ENCODE measurements at places on chromosomes 6 and 20.
A peak's percentile ranks its signal among the peaks of the same experiment; 100 is the strongest.

GRCh38 chr6:158322724-158323560 is 10.7 kb downstream of the TULP4 start:
- no peak for DNase-seq

GRCh38 chr6:107511511-107511993 is 21.6 kb downstream of the SOBP start:
- no peak for DNase-seq

GRCh38 chr20:5923493-5923892 is 26.8 kb downstream of the TRMT6 start:
- DNase-seq = no peak

DNA sequence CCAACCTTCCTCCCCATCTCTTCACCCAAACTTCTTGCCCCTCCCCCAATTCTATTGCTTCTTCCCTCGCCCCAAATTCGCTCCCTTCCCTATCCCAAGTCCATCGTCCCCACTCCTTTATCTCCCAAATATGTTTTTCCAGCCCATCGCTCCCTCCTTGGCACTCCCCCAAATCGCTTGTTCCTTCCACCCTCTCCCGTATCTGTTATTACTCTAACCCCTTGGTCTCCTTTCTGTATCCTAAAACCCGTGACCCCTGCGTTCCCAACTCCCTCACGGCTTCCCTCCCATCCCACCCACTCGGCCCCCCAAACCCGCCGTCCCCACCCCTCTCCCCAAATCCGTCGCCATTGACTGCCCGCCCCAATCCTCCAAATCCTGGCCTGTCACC is 584 bp downstream of the MTCH1 start:
- DNase-seq = no peak

DNA sequence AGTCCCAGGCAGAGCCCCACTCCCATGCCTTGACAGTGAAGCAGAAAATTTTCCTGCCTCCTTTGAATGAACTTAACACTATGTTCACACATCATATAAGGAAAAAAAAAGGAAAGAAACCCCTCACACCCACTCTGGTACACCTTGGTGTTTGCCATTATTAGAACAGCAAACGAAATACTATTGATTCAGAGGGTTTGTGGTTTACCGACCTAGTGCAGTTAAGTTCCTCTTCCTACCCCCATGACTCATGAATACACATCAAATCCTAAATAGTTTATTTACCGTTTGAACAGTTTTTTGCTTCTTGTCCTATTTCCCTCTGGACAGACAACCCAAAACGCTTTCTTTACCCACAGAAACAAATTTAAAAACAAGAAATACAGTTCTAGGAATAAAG is 237.7 kb downstream of the FOXA2 start:
- no peak for DNase-seq

DNA sequence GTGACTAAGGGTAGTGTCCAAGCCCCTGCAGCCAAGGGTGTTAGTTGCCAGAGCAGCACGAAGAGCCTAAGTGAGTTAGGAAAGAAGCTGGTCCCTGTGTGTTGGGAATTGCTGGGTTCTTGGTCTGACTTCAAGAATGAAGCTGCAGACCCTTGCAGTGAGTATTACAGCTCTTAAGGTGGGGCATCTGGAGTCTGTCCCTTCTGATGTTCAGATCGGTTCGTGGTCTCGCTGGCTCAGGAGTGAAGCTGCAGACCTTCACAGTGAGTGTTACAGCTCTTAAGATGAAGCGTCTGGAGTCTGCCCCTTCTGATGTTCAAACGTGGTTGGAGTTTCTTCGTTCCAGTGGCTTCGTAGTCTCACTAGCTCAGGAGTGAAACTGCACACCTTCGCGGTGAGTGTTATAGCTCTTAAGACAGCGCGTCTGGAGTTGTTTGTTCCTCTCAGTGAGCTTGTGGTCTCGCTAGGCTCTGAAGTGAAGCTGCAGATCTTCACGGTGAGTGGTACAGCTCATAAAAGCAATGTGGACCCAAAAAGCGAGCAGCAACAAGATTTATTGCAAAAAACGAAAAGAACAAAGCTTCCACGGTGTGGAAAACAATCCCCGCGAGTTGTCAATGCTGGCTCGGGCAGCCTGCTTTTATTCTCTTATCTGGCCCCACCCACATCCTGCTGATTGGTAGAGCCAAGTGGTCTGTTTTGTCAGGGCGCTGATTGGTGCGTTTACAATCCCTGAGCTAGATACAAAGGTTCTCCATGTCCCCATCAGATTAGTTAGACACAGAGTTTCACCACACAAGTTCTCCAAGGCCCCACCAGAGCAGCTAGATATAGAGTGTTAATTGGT is 31.8 kb downstream of the PXDC1 start:
- no peak for DNase-seq

DNA sequence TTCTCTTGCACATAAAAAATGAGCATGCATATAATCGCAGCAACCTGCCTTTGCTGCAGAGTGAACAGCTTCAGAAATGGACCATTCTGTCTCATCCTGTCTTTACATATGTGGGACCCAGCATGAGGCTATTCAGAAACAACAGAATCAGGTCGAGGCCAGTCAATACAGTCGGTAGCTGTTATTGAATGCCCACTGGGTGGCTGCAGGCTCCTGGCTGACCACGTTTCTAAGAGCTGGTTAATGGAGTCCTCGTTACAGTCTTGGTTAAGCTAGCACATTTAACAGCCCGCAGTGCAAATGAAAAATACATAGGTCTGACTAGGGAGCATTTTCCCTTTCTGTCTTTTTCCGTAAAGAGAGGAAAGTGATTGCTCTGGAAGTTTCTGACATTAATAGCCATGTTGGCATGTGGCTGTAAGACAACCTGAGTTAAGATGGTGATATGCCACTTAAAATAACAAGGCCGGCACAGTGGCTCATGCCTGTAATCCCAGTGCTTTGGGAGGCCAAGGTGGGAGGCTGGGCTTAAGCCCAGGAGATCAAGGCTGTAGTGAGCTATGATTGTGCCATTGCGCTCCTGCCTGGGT is 75.0 kb downstream of the SHLD1 start:
- DNase-seq = no peak

GRCh38 chr6:40359808-40360207 is 227.4 kb downstream of the LRFN2 start:
- peak; percentile 1 for DNase-seq

- peak; percentile 36 for DNase-seq
Measured at GRCh38 chr6:158475344-158476302, 84.3 kb upstream of the TMEM181 start.

- no peak for DNase-seq
Measured at GRCh38 chr20:51404297-51405060, 138.0 kb downstream of the NFATC2 start.

GRCh38 chr20:60060593-60060992 is 102.4 kb downstream of the CDH26 start:
- no peak for DNase-seq

DNA sequence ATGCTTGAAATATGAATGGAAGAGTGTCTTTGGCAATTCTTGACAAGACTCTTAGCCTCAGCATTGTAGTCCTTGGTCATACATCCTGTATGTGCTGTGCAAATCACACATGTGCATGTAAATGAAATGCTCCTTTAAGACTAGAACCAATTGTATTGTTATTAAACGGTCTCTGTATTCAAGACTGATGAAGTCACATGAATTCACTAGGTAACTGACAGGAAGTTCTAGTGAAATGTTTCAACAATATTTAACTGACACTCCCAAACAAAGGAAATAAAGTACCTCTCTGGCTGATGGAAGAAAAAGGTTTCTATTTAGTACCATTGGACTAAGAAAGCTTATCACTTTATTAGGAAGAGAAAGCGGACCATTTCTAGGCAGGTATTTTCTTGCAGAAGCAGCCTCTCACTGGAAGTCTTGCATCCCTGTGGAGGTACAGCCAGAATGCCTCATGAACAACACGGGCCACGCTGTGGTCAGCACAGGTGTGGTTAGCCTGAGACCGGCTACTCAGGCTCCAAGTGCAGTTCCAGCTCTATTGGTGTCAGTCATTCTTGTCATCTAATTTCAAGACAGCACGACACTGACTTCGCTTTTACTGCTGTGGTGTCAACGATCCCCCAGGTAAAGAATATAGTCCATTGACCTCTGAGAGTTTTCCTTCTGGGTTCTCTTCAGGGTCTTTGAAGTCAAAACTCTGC is 17.3 kb downstream of the PPP1R3G start:
- DNase-seq = no peak

GRCh38 chr6:125818225-125818657 is 27.5 kb downstream of the NCOA7 start:
- no peak for DNase-seq
